ENCODE measurements at places on chromosomes 5 and 9.

DNA sequence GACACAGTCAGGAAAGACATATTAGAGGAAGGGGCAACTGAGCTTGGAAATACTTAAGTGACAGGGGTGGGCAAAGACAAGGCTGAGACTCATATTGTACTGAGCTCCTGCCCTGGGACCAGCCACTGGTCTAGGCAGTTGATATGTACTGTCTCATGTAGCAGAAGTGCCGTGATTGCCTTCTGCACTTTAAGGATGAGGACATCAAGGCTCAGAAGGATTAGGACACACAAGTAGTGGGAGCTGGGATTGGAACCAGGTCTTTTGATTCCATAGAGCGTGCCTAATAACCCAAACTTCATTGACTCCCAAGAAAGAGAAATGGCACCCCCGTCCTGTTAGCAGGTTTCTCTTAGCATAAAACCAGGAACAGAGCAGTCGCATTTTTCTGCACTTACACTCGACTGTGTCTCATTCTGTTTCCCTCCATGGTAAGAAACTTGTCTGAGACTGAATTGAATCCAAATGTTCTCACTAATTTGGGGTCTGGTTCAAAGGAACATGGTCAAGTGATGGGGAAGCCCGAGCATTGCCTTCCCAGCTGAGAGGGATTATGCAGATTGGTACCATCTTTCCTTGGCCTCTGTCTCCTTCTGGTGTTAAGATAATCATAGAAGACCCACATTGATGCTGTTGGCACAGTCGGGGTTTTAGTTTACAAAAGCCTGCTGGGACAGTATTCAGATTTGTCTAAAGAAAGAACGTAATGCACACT lies 70.4 kb downstream of the ANGPTL2 start:
- no peak for DNase-seq

- no peak for DNase-seq
Measured at GRCh38 chr5:148060309-148060708, 3.5 kb upstream of the SPINK5 start.

GRCh38 chr5:36878392-36879082 lies 2.0 kb downstream of the NIPBL start:
- peak; percentile 76 for DNase-seq

DNA sequence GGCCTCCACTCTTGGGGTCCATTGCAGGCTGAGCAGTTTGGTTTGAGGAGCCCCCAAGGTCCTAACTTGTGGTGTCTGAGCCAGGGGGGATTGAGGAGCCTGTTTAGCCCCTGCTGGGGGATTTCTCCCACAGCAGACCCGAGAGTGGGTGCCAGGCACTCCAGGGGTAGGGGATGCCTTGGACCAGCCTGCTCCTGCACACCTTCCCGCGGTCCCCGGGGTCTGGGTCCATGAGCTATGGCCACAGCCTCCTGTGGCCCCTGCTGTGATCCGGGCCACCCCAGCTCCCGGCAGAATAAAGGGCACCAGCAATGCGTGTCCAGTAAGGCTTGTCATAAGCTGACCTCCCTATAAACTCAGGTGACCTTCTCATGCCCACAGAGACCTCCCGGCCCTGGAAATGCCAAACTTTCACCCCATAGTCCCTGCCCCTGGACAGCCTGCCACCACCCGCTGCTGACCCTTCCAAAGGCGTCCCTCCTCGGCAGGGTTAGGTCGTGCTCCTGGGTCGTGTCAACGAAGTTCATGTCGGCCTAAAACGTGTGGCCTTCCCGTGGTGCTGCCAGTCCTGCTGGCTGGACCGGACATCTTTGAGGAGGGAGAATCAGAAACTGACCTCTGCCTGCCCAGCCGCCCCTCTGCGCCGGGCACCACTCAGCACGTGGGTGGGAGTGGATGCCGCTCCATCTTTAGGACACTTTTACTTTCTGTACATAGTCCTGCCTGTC lies 137.6 kb downstream of the MRPL36 start:
- no peak for DNase-seq

- DNase-seq = no peak
Measured at GRCh38 chr5:112885001-112885400, 23.9 kb downstream of the SRP19 start.

DNA sequence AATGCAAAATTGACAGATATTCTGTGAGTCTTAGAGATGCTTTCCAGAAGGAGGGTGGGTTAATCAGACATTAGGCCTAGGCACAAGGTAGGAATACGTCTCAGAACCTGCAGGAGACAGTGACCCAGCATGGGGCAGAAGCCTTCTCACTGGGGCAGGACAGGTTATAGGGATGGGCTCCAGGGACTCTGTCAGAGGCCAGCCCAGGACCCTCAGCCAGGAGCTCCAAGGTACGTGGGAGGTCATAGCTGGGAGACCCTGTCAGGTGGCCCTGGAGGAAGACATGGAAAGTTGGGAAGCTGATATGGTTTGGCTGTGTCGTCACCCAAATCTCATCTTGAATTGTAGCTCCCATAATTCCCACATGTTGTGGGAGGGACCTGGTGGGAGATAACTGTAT lies 450.4 kb downstream of the GADD45G start:
- DNase-seq = no peak

DNA sequence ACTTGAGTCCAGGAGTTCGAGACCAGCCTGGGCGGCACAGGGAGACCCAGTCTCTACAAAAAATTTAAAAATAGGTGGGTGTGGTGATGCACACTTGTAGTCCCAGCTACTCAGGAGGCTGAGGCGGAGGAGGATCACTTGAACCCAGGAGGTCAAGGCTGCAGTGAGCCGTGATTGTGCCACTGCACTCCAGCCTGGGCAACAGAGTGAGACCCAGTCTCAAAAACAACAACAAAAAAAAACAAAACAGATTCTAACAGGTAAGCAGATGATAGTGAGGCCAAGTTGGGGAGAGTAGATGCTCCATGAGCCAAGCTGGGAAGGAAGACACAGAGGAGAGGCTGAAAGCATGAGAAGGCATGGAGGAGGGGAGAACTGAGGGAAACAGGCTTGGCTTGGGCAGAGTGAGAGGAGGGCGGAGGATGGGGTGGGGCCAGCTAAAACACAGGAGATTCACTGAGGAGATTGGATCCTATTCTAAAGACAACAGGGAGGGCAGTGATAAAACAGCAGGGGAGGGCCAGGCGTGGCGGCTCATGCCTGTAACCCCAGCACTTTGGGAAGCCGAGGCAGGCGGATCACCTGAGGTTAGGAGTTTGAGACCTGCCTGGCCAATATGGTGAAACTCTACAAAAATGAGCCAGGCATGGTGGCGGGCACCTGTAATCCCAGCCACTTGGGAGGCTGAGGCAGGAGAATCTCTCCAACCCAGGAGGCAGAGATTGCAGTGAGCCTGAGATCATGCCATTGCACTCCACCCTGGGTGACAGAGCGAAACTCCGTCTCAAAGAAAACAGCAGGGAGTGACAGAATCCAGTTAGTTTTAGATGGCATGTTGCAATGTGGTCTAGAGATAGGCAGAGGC lies 8.4 kb downstream of the RPS14 start:
- DNase-seq = no peak

GRCh38 chr9:27053369-27054022 lies 48.0 kb upstream of the LRRC19 start:
- DNase-seq = no peak

GRCh38 chr5:133962801-133963476 lies 5.5 kb downstream of the C5orf15 start:
- DNase-seq = no peak

GRCh38 chr9:89791754-89792153 lies 186.9 kb downstream of the GADD45G start:
- DNase-seq = peak; percentile 8

- DNase-seq = no peak
Measured at GRCh38 chr5:43680286-43680685, 77.3 kb downstream of the NNT start.

GRCh38 chr5:91339063-91339705 lies 43.9 kb downstream of the ARRDC3 start:
- DNase-seq = no peak

DNA sequence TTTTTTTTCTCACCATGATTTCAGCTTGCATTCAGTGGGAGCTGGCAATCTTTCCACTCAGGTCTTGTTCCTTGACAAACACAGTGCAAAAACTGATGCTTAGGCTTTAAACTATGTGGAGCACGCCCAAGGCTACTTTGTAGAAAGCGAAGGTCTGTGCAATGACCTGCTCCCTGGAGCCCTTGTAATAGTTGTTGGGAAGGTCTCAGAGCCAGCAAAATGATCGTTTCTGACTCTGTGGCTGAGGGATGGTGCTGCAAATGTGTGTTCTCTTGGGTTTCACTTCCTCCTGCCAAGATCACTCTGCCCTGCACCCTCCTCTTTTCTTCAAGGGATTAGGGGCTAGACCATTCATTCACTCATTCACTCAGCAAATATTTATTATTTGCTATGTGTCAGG lies 249.7 kb upstream of the MAP3K1 start:
- no peak for DNase-seq

- DNase-seq = no peak
Measured at GRCh38 chr5:98204798-98205197, 568.7 kb upstream of the RGMB start.

GRCh38 chr5:152717393-152717792 lies 312.3 kb upstream of the NMUR2 start:
- DNase-seq = no peak

DNA sequence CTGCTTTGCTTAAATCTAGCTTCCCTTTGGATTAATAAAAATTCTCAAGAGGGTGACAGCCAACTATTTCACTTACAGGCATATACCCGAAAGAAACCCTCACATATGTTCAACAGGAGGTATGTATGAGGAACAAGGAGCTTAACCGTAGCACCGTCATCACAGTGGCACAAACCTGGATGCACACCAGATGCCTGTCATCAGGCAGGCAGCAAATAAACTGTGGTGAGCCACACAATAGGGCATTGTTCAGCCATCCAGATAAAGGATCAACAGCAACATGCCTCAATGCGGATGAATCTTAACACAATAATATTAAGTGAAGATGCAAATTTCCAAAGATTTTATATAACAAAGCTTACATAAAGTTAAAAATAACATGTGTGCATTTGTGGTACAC lies 5.5 kb upstream of the TNFSF15 start:
- peak; percentile 77 for DNase-seq

- DNase-seq = no peak
Measured at GRCh38 chr5:2748179-2748860, 3.2 kb downstream of the IRX2 start.

GRCh38 chr5:111398013-111398412 lies 114.3 kb downstream of the STARD4 start:
- no peak for DNase-seq

GRCh38 chr9:9719373-9720112 lies 893.3 kb downstream of the PTPRD start:
- DNase-seq = no peak
